ENCODE measurements at places on chromosomes 2 and 18. TPM values are rescaled to one million over a fixed set of nuclear protein-coding genes. Genes with fewer than 3 reads are reported as not detected.

DNA sequence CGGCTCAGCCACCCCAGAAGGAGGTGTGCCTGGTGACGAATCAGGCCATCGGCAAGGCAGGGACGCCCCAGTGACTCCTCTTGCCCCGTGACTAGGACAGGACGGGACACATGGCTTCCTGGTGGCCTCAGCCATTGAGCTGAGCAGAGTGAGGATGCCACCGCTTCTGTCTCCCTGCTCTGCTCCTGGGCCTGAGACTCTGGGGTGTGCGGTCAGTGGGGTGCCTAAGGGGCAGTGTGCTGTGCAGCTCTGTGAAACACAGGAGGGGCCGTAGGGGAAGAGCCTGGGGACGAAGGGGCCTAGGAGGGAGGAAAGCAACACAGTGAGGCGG lies 24.3 kb downstream of the IGFBP5 start:
- peak; percentile 15 for ATAC-seq

DNA sequence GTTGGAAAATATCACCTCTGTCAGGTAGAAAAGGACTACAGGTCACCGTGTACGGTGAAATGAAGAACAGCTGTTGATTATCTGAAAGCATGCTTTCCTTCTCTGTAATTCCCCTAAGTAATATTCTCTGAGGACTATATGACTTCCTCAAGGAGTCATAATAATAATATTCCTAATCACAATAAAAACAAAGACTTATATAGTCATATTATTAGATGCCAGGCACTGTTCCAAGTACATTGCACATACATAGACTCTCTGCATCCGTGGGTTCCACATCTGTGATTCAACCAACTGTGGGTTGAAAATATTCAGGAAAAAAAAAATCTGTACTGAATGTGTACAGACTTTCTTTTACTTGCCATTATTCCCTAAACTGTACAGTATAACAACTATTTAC lies 512.4 kb upstream of the ID2 start:
- no peak for ATAC-seq

DNA sequence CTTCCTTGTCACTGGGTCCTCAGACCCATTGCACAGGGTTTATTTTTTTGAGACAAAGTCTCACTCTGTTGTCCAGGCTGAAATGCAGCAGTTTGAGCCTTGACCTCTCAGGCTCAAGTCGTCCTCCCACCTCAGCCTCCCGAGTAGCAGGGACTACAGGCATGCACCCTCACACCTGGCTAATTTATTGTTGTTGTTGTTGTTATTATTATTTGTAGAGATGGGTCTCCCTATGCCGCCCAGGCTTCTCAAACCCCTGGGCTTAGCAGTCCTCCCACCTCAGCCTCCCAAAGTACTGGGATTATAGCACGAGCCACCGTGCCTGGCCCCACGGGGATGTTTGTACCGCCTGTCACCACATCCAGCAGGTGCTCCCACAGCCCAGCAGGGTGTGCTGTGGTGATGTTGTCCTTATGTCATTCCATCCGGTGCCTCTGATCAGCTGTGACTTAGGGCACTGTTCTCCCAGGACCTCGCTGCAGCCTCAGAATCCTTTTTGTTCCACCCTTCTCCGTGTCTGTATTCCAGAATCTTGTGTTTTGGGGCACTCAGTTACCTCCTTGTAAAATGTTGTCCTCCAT lies 182.3 kb downstream of the INO80D start:
- peak; percentile 63 for ATAC-seq

Gene HDLBP
- total RNA-seq, result 320 TPM

DNA sequence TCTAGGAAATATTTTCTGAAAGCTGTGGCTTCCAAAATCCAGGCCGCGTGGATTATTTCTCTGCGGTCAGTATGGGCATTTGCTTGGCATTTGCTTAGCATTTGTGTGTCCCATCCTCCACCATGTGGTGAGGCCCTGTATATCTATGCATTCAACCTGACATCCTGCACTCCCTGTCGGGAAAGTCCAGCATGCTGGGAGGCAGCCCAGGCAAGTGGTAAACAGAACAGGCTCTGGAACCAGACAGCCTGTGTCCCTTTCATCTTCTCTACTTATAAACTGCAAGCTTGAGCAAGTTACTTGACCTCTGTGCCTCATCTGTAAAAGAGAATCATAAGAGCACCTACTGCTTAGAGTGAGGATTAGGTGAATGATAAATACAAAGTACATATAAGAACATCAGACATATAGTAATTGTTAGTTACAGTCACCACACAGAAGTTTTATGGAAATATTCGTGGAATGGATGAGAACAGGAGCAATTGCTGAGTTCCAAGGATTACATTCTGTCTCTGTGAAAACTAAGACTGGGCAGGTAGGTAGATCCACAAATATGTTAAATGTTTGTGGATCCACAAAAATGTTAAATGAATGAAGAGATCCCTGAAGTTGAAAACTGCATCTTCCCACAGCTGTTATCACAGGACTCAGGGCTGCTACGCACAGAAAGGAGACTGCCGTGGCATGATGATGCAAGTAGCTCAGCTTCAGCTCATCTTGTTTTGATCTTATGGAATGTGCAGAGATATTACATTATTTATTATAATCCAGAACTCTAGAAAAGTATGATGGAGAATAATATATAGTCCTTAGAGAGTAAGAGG lies 317.0 kb upstream of the MMADHC start:
- no peak for ATAC-seq

Gene CACNB4
- 9.6 TPM for total RNA-seq

DNA sequence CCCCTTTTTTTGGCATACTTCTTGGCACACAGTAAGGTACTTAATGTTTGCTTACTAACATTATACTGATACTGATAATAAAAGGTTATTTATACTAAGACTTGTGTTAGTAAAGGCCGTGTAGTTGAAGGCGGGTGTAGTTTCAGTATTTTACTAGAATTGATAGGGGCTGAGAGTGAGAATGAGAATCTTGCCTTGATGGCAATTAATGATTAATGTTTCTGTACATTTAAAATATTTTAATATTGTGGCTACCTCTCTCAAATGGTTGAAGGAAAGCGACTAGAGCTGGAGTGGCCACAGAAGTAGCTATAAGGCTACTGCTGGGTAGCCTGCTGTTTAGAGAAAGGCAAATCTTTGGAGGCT lies 29.3 kb downstream of the PELI1 start:
- ATAC-seq, result no peak

GRCh38 chr2:140580532-140581151 lies 1550.2 kb downstream of the LRP1B start:
- no peak for ATAC-seq

Gene HOXD12
- total RNA-seq, result not detected

Gene SH3RF3
- total RNA-seq, result 0.68 TPM
